ENCODE measurements at places on chromosomes 3 and 15.

DNA sequence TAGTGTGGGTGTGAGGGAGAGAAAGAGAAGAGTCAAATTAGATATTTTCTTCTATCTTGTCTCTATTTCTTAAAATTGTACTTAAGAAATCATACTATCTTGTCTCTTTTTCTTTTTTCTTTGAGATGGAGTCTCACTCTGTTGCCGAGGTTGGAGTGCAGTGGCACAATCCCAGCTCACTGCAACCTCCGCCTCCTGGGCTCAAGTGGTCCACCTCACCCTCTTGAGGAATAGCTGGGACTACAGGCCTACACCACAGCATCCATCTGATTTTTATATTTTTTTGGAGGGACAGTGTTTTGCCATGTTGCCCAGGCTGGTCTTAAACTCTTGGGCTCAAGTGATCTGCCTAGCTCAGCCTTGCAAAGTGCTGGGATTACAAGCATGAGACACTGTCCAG is 104.2 kb downstream of the MYO9A start:
- no peak overlapping the region for H3K4me3 ChIP-seq
- no peaks in the 10 kb centered on the region for H3K27me3 ChIP-seq
- peaks cover under 1% of the 10 kb centered on the region for H3K4me1 ChIP-seq
- no peak overlapping the region for H3K27ac ChIP-seq
- DNase-seq, result no peak
- peaks cover under 1% of the 10 kb centered on the region for H3K36me3 ChIP-seq

- H3K27ac ChIP-seq, result no peak overlapping the region
- H3K27me3 ChIP-seq, result no peaks in the 10 kb centered on the region
- H3K4me3 ChIP-seq, result no peak overlapping the region
- no peak for DNase-seq
- H3K36me3 ChIP-seq, result no peaks in the 10 kb centered on the region
Observed at GRCh38 chr3:151839313-151839631, 25.4 kb downstream of the AADAC start.

DNA sequence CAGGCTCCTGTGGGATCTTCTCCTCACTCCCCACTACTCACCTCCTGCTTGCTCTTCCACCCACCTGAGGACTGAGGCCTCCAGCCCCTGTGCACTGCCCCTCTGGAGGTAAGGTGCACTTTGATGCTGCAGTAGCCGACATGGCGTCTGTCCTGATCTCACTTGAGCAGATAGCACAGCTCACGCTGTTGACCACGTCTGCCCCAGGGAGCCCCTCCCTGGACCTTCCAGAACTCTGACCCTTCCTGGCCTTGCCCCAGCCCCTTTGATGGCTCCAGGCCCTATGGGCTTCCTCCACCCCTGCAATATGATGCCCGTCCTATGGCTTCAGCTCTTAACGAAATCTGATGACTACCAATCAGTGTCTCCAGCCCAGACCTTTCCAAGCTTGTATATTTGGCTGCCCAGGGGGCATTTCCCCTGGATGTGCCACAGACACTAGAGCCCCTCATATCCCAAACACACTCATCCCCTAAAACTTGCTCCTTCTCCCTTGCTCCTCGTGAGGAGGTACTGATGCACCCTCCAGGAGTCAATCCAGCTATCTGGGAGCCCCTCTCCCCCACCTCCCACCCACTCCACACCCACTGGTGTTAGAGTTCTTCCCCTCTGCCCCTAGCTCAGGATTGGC is 27.1 kb downstream of the KY start:
- H3K27ac ChIP-seq, result no peak overlapping the region
- no peaks in the 10 kb centered on the region for H3K36me3 ChIP-seq
- no peaks in the 10 kb centered on the region for H3K4me1 ChIP-seq
- DNase-seq, result no peak
- H3K4me3 ChIP-seq, result no peak overlapping the region
- no peaks in the 10 kb centered on the region for H3K27me3 ChIP-seq

GRCh38 chr15:56978898-56979662 is 60.6 kb downstream of the TCF12 start:
- no peak for DNase-seq
- no peaks in the 10 kb centered on the region for H3K36me3 ChIP-seq
- no peak overlapping the region for H3K27ac ChIP-seq
- H3K4me1 ChIP-seq, result no peaks in the 10 kb centered on the region
- no peaks in the 10 kb centered on the region for H3K27me3 ChIP-seq

DNA sequence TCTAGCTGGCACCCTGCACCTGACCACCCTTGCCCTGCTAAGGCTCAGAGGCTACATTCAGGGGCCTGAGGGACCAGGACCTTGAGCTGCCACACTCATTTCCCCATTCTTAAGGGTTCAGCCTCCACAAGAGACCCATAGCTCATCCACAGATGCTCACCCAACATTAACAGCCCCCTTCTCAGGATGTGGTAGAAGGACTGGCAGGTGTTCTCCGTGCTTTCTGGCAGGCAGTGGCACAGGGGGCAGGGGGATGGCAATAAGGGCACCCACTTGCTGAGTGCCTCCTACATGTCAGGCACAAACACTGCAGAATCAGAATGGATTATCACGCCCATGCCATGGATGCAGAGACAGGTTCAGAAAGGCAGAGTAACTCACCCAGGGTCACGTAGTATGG is 9.4 kb downstream of the MAPKAPK3 start:
- H3K36me3 ChIP-seq, result no peaks in the 10 kb centered on the region
- no peak for DNase-seq
- peaks cover 17% of the 10 kb centered on the region for H3K4me1 ChIP-seq

- no peak overlapping the region for H3K4me3 ChIP-seq
- H3K4me1 ChIP-seq, result peaks cover 4% of the 10 kb centered on the region
- DNase-seq, result peak; percentile 85
- H3K27ac ChIP-seq, result no peak overlapping the region
Observed at GRCh38 chr3:42547401-42547945, 34.3 kb downstream of the SEC22C start.

- H3K4me3 ChIP-seq, result no peak overlapping the region
- no peaks in the 10 kb centered on the region for H3K4me1 ChIP-seq
- H3K36me3 ChIP-seq, result no peaks in the 10 kb centered on the region
- DNase-seq, result no peak
- no peak overlapping the region for H3K27ac ChIP-seq
Observed at GRCh38 chr3:60147249-60147950, 1097.6 kb upstream of the CFAP20DC start.

DNA sequence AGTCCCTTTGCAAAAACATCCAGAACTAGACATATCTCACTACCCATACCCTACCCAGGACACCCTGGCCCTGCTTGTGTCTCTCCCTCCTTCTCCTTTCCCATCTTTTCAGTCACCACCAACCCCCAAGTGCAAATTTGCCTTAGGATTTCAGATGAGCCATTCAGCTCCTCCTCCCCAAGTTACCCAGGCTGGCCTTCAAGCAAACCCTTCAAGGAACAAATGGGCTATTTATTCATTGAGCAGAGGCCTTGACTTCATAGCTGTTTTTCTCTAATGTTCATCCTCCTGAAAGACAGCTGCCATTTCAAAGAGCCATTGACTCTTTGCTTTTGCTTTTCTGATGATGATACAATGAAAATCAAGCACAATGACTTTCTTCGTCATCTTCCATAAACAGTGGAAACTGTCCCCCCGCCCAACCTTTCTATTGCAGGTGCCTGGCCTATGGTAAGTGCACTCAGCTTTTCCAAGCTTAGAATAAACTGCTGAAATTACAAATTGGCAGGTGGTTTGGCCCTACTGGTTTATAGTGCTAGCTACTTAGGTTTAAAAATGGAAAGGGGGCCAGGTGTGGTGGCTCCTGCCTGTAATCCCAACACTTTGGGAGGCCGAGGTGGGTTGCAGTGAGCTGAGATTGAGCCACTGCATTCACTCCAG is 26.1 kb upstream of the KLHL6 start:
- H3K27me3 ChIP-seq, result no peaks in the 10 kb centered on the region
- no peaks in the 10 kb centered on the region for H3K36me3 ChIP-seq
- H3K4me1 ChIP-seq, result no peaks in the 10 kb centered on the region
- no peak for DNase-seq

- no peaks in the 10 kb centered on the region for H3K4me1 ChIP-seq
- H3K36me3 ChIP-seq, result no peaks in the 10 kb centered on the region
- no peak for DNase-seq
- H3K27ac ChIP-seq, result no peak overlapping the region
Observed at GRCh38 chr3:157520485-157521150, 17.4 kb upstream of the VEPH1 start.

GRCh38 chr15:39427705-39428104 is 153.2 kb upstream of the THBS1 start:
- no peaks in the 10 kb centered on the region for H3K27me3 ChIP-seq
- no peak overlapping the region for H3K4me3 ChIP-seq
- no peak overlapping the region for H3K27ac ChIP-seq
- no peak for DNase-seq

DNA sequence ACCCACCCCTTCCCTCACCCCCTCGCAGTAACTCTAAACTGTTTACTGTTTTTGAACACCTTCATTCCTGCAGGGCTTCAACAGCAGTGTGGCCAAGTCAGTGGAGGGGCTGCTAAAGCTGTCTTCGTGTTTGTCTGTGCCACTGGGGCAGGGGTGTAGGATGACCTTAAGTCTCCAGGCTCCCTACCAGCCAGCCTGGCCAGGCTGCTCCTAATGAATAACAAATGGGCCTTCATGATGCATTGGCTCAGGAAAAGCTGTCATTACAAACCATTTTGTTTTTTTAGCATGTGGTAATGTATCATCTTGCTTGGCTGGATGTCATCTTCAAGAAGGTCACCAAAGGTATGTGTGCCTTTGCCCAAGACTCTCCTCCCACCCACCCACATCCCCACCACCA is 372.2 kb upstream of the WNT5A start:
- no peak for DNase-seq
- no peak overlapping the region for H3K27ac ChIP-seq
- no peaks in the 10 kb centered on the region for H3K36me3 ChIP-seq
- H3K4me3 ChIP-seq, result no peak overlapping the region
- no peaks in the 10 kb centered on the region for H3K4me1 ChIP-seq

DNA sequence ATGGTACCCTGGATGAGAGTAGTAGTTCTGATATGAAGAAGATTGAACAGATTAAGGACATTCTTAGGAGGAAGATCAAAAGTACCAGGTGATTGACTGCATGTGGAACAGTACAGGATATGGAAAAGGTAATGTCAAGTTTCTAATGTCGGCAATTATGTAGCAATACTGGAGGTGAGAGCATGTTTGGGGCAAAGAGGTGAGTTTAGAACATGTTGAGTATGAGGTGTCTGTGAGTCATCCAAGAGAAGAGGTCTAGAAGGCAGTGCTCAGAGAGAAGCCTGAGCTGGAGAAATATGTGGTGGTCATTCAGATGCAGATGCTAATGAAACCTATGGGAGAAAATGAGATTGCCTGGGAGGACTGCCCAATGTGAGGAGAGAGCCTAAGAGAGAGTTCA is 305.6 kb downstream of the ZBTB20 start:
- no peak for DNase-seq
- no peak overlapping the region for H3K4me3 ChIP-seq
- no peak overlapping the region for H3K27ac ChIP-seq
- no peaks in the 10 kb centered on the region for H3K4me1 ChIP-seq
- no peaks in the 10 kb centered on the region for H3K27me3 ChIP-seq

DNA sequence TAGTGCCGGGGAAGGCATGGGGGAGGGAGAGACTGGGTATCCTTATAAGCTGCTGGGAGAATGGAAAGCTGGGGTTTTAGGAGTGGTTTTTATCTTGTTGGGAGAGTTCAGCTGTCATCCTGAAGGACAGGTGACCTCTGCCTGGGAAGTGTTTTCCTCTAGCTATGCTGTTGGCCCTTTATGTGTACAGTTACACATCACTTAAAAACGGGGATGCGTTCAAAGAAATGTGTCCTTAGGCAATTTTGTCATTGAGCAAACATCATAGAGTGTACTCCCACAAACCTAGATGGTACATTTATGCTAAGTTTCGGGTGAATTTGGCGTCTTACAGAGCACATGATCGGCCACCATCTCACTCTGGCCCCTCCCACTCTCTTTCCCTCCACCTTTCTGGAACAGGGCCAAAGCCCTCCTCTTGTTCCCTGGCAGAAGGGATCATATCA is 164.3 kb upstream of the NUDT16 start:
- H3K27ac ChIP-seq, result no peak overlapping the region
- H3K4me3 ChIP-seq, result no peak overlapping the region

DNA sequence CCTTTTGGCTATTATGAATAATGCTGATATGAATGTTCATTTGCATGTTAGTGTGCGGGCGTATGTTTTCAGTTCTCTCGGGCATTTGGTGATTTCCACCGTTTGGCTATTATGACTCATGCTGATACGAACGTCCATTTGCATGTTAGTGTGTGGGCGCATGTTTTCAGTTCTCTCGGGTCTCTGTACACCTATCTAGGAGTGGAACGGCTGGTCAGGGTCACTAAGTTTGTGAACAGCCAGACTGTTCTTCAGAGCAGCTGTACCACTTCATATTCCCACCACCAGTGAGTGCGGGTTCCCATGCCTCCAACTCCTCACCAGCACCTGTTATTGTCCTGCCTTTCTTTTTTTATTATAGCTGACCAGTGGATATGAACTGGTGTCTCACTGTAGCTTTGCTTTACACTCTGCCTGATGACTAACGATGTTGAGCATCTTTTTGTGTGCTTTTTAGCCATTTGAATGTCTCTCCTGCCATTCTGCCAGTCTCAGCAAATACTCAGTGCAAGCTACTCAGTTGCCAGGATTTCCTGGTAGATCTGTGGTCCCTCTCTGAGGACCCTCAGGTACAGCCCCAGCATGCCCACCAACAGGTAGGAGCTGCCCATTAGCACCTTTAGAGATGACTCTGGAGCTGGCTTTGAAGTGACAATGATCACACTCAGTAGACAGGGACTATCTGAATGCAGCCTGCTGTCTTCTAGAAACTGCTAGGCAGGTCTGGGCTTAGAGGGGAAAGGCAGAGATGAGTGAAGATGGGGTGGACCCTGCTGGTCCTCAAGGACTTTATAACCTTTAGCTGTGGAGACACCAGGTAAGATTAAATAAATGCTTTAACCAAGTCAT is 141.1 kb downstream of the XXYLT1 start:
- H3K4me3 ChIP-seq, result no peak overlapping the region
- H3K4me1 ChIP-seq, result no peaks in the 10 kb centered on the region
- H3K36me3 ChIP-seq, result no peaks in the 10 kb centered on the region
- H3K27ac ChIP-seq, result no peak overlapping the region
- no peak for DNase-seq
- H3K27me3 ChIP-seq, result no peaks in the 10 kb centered on the region

DNA sequence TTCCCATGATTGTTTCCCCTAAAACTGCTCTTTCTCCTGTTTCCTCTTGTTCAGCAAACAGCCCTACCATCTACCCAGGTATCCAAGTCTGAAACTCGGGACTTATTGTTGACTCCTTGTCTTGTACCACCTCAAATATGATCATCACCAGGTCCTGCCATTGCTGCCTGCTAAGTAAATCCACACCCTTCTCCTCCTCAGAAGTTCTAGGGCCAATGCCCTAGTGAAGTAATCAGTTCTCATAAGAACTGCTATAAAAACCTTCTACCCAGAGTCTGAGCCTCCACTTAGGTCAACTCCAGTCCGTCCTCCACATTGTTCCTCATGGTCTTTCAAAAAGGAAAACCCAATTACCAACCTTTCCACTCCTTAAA is 77.0 kb upstream of the IL12A start:
- DNase-seq, result no peak
- no peak overlapping the region for H3K4me3 ChIP-seq
- no peak overlapping the region for H3K27ac ChIP-seq
- no peaks in the 10 kb centered on the region for H3K4me1 ChIP-seq
- H3K27me3 ChIP-seq, result no peaks in the 10 kb centered on the region
- H3K36me3 ChIP-seq, result no peaks in the 10 kb centered on the region

Measured in kidney (tissue), 22 donors.